ENCODE measurements at places on chromosomes 4 and X.

- no peak for DNase-seq
Observed at GRCh38 chr4:156774422-156774821, 197.2 kb downstream of the PDGFC start.

DNA sequence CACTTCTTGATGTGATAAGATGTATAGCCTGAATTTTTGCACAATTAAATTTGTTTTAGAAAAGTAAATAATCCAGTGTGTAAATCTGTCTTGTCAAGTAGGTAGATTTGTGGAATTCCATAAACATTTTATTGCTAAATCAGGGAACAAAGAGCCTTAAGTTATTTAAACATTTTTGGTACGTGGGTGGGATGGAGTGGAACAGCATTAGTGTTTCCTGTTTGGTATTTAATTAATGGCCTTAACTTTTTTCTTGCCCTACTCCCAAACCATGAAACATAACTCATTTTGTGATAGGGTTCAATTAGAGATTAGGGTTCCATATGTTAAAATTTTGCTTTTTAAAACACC is 5.1 kb downstream of the NUDT9 start:
- DNase-seq = no peak

GRCh38 chr4:78584863-78585547 is 33.4 kb downstream of the ANXA3 start:
- DNase-seq = no peak

- DNase-seq = no peak
Observed at GRCh38 chr4:147756417-147756816, 24.5 kb downstream of the ARHGAP10 start.
